ENCODE measurements at places on chromosomes 4 and X.
A peak's percentile ranks its signal among the peaks of the same experiment; 100 is the strongest.

- peak; percentile 35 for DNase-seq
These were observed 44.9 kb downstream of the JADE1 start for GRCh38 chr4:128854433-128854832.

- peak; percentile 78 for DNase-seq
These were observed 16.1 kb upstream of the WAS start for GRCh38 chrX:48667509-48667908.

- no peak for DNase-seq
These were observed 35.6 kb downstream of the GAB1 start for GRCh38 chr4:143372093-143372915.

DNA sequence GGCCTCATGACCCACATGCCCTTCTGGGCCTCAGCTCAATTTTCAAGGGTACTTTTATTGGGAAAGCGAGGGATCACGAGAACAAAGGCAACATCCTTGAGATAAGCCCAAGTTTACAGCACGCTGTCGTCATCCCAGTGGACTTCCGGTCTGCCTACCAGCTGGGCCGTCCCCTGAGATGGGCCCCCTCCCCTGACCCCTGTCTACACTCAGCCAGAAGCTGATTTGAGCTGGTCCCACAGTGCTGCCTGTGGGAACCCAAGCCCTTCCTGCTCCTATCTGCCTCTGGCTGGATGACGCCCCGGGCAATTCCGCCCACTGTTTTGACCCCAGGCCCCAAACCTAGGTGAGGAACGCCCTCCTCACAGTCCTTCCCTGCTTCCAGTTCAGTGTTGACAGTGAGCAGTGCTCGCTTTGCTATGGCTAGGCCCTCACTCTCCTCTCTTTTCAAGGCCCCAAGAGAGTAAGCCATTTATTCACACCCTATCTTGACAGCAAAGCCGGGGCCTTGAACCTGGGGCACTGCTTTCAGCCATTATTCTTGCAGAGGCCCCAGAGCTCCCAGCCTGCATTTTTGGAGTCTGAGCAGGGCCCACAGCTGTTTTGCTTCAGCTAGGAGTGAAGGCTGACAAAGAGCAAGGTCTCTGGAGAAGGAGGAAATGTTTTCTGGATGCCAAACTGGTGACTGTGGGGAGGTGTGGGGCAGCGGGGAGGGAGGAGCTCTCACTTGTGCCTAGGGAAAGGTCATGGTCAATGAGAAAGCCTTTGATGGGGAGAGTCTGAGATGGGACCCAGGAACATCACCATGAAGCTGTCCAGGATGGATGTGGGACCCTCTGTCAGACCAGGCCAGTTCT lies 164.6 kb upstream of the BCOR start:
- no peak for DNase-seq
